Hematopoietic multipotent progenitor cell (in vitro differentiated cells): ENCODE measurements at places on chromosomes 5 and 9.
A peak's percentile ranks its signal among the peaks of the same experiment; 100 is the strongest.

GRCh38 chr5:179326122-179326927 is 18.9 kb downstream of the ADAMTS2 start:
- DNase-seq: no peak

GRCh38 chr9:101840694-101841188 is 102.3 kb upstream of the GRIN3A start:
- peak; percentile 77 for DNase-seq

DNA sequence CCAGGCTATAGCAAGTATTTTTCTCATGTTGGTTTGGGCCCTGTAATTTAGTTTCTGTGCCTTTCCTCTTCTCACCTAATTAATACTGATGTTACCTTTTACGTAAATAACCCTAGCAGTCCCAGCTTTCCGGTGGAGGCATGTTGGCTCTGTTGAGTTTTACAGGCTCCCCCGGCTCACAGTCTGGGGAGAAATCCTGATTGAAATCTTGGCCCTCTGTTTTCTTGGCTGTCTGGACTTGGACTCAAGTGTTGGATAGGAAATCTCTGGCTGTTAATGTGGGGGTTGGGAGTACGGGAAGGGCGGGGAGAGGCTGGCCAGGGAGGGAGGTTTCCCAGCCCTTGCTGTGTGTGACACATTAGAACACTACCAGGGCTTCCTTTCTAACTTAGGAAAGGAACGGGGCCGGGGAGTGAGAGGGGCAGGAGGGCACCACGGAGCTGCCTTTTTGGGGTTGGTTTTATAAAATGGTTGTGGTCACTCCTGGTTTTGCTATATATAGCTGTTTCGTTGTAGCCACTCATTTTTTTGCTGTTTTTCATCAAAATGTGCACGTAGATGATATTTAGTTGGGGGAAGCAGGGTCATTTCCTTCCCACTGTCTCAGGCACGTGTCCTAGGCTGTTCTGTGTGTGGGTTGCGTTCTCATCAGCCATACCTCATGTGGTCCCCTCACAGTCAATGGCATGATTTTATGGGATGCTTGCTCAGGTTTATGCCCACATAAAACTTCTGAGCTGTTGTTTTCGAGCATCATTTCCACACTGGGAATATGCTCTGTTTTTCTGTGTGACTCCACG is 11.0 kb downstream of the TRIO start:
- DNase-seq: peak; percentile 54

DNA sequence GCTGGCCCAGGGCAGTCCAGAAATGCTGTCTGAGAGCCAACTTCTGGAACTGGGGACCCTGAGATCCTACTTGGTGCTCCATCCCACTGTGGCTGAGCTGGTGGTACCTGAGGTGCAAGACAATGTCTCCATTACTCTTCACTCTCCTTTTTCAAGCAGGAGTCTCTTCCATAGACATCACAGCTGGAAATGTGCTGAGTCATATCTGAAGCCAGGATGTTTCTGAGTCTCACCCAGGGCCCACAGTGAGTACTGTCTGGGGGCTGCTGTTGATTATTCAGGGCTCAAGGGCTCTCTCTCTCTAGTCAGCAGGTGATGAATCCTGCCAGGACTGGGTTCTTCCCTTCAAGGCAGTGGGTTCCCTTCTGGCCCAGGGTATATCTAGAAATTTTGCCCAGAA is 145.2 kb upstream of the TAS2R1 start:
- no peak for DNase-seq

DNA sequence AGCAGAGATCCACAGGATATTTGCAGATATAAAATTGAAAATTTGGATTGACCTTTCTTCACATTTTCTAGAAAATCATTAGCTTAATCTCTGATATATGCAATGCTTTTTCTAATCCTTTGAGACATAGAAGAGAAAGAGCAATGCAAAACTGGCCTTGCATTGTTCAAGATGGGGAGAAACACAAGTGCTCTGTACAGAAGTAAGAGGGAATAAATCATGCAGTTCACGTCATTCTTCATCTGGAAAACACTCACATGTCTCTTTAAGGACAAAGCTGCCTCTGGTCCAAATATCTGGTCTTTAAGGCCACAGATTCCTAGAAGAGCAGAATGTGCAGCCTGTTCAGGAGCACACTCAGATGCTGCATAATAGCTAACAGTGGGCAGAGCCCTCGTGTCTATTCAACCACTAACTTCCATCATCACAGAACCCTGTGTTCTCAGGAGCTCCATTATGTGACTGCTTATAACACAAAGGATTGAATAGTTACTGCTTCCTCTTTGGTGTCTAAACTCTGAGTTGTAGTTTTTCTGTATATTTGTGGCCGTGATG is 277.5 kb downstream of the PLK2 start:
- DNase-seq: no peak

DNA sequence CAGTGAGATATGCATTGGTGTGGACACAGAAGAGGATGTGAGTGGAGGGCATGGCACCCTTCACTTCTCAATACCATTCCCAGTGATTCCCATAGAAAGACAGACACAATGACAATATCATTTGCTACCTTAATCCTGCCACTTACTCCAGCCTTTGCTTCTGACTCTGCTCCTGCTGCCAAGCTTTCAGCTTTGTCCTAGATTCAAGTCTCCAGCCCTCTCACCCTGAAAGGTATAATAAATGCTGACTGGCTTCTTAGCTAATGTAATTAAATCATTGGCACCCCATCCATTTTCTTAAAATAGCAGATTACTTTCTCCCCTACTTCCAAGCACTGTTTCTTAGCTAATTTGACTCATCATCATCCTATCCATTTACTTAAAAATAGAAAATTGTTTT is 41.1 kb upstream of the CDC42SE2 start:
- DNase-seq: no peak

GRCh38 chr5:37247036-37247435 is 2.1 kb downstream of the CPLANE1 start:
- DNase-seq: no peak

GRCh38 chr5:42026446-42026845 is 101.4 kb downstream of the FBXO4 start:
- no peak for DNase-seq

- no peak for DNase-seq
These were observed 101.7 kb upstream of the MYO10 start for GRCh38 chr5:17037751-17038150.

- no peak for DNase-seq
These were observed 28.3 kb upstream of the RAI14 start for GRCh38 chr5:34627794-34628193.

DNA sequence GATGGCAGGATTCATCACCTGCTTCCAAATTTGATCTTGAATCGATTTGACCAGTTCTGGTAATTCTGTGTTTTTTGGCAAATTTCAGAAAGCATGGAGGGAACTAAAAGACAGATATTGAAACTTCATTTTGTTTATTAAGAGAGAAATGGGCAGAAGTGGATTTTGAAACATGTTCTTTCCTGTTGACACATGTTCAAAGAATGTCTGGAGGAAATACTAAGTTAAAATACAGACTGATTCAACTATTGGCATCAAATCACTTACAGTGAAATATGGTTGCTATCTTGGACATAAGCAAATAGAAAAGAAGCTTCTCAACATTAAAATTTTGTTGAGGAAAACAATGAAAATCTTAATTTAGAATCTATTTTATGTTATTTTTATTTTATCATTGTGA is 19.3 kb upstream of the GZMK start:
- DNase-seq: no peak

- no peak for DNase-seq
These were observed 59.7 kb downstream of the HMHB1 start for GRCh38 chr5:143871672-143872071.

DNA sequence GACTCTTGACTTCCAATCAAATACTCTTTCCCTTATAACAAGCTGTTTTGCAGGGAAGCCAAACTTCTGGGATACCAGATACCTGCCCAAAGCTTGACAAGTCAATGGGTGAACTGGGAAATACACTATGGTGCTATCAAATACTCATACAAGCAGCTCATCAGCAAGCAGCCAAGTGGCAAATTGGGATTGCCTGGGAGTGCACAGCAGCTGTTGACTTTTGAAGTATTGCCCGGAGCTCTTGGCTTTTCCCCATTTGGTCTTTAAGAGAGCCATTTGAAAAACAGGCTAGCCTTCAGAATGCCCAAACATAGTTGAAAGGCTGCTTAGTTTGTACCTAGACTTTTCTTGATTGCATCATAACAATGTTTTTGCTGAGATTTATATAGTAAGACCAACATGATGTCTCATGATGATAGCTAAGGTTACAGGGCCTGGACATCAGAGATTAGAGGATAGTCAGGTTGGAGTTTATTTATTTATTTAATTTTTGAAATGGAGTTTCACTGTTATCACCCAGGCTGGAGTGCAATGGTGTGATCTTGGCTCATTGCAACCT is 210.1 kb upstream of the ZNF608 start:
- no peak for DNase-seq

DNA sequence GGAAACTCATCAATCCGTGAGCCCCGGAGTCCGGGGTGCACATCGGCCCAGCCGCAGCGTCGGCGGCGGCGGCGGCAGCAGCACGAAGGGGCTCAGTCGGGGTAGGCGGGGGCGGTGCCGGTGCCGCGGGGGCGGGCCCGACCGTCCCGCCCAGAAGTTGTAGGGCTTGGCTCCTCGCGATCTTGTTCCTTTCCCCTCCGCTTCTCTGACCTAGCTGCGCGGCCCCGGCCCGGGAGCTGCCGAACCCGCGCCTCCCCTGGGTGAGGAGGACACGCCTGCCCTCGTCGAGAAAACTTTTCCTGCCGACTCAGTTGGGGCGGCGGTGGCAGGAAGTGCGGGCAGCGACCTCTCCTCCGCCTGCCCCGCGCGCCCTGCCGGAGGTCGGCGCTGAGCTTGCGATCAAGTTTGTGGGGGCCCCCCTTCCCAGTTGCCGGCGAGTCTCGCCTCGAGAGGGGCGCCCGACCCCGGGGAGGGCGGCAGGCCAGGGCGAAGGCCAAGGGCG is at the start of gene MAN2A1:
TSS of gene MAN2A1 (plus strand) at position 188 of the 502 bp plus-strand sequence. CDS start 491 bp downstream, outside the sequence.
- peak; percentile 72 for DNase-seq

DNA sequence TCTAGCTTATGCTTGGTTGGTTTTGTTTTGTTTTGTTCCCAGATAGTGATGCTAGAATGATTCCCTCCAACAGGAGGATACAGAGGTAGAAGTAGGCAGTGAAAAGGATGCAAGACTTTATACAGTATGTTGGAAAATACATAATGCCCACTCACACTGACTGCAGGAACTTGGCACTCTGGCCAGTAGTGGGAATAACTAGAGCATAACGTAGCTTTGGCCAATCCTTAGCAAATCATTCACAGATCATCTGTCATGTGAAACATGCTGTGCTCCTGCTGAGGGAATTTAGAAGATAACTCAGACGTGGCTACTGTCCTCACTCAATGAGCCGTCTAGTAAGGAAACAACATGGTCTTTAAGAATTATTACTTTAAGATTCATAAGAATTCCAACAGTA is 13.5 kb downstream of the CFAP90 start:
- DNase-seq: no peak

DNA sequence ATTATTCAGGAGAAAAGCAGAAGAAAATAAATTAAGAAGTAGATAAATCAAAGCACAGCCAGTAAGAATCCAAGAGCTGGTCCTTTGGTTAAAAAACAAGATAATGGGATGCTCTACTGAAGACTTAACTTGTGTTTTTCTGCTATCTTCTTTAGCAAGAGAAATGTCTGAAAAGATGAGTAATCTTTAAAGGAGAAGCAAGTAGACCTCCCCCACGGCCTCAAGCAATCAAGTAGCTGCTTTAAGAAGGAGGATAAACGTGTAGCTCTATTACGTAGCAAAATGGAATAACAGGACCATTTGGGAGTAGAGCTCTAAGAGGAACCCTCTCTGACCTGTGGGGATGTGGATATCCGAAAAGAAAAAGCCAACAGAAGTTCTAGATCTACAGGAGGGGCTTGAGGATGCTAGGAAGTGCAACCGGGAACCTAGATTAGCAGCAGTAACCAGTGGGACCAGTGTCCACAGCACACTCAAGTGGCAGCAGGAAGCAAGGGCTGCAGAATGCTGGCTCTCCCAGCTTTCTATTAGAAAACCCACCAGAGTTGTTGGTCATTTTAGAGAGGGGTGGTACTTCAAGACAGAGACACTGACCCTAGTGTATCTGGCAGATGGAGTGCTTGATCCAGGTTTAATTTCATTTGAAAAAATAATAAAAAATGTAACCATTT is 185.4 kb downstream of the GABBR2 start:
- no peak for DNase-seq
